ENCODE measurements at places on chromosomes 13 and 19.

DNA sequence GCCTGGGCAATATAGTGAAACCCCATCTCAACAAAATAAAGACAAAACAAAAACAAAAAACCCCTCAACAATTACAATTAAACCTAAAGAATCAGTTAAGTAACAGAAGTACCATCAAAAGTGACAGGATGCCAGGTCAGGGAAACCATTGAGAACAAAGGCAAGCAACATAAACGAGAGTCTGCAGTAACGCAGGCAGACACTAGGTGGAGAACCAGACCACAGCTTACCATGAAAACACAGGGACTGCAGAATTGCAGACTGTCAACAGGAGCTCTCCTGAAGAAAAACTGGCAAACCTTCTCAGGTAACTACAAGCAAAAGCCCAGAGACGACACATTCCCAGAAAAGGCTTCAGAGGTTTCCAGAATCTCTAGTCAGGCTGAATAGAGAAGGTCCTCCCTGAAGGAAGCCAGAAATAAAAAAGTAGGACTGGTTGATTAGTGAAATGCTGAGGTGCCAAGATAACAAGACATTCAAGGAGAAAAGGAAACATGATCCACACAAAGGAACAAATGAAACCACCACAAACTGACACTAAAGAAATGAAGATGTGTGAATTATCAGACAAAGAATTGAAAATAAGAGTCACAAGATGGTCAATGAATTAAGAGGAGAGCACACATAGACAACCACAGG, 2.2 kb upstream of the ZNF665 start:
- H3K4me3 ChIP-seq, result peak overlapping the region; percentile 35
- no peaks in the 10 kb centered on the region for H3K27me3 ChIP-seq

- no peak overlapping the region for H3K27ac ChIP-seq
- no peaks in the 10 kb centered on the region for H3K27me3 ChIP-seq
- no peak for DNase-seq
- no peaks in the 10 kb centered on the region for H3K36me3 ChIP-seq
- H3K4me3 ChIP-seq, result no peak overlapping the region
- H3K4me1 ChIP-seq, result peaks cover 2% of the 10 kb centered on the region
These were observed 54.8 kb downstream of the DGKH start for GRCh38 chr13:42102961-42103865.

DNA sequence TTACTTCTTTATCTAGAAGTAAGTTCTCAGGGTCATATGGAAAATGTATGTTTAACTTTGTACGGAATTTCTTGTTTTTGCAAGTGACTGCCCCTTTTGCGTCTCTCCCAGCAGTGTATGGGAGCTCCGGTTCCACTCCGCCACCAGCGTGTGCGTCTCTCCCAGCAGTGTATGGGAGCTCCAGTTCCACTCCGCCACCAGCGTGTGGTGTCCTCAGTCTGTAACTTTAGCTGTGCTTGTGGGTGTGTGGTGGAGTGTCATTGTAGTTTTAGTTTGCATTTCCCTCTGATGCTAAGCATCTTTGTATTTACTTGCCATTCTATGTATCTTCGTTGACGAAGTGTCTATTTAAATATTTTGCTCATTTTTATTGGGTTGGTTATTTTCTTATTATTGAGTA, 2.4 kb downstream of the CUL4A start:
- H3K4me3 ChIP-seq, result peak overlapping the region; percentile 29
- H3K27me3 ChIP-seq, result no peaks in the 10 kb centered on the region
- H3K36me3 ChIP-seq, result peaks cover 9% of the 10 kb centered on the region
- DNase-seq, result no peak
- H3K4me1 ChIP-seq, result peaks cover 30% of the 10 kb centered on the region
- no peak overlapping the region for H3K27ac ChIP-seq

DNA sequence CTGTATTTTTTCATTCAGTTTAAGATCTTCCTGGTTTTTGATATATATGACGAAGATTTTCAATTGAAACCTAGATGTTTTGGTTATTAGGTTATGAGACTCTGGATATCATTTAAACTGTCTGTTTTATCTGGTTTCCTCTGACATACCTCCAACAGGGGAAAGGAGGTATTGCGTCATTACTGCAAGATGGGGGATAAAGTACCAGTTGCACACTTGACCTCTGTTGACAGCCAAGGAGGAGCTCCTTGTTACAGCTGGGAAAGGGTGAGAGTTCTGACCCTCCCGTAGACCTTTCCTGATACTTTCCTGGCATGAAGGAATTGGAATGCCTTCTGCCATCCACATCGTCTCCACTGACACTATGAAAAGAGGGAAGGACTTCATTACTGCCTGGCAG, 82.0 kb upstream of the SHISA2 start:
- no peak for DNase-seq
- no peak overlapping the region for H3K27ac ChIP-seq
- H3K36me3 ChIP-seq, result no peaks in the 10 kb centered on the region
- H3K27me3 ChIP-seq, result peaks cover 7% of the 10 kb centered on the region
- H3K4me1 ChIP-seq, result no peaks in the 10 kb centered on the region
- H3K4me3 ChIP-seq, result no peak overlapping the region

DNA sequence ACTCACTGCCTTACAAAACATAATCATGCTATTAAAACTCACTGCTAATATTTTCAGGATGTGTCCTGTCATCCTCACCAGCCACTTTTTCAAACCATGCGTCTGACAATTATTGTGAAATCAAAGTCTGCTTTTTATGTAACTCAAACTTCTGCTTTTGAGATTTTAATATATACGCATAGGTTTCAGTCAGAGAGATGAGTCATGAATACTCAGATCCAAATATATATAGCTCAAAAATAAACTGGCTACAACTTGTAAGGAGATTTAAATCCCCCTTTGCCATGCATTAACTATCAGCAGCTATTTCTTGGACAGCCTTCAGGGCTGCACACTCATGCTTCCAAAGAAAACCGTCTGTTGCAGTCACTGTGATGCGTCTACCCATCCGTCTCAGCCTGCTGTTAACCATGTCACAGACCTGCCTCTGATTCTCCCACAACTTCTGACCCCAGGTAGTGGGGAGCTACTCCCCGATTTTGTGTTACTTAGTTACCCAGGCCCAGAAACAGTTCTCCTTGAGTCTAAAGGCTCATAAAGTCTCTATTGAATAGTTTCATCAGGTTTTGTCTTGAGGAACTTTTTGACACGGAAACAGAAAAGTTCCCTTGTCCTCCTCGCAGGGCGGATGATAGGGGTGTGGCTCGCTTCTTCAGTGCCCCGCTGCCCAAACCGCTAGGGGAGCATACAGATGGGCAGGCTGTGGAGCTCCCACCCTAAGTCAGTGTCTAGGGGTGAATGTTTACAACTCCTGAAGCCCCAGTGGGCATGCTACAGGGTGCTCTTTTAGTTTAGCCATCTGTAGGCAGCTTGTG, 33.8 kb upstream of the SGCG start:
- no peak for DNase-seq
- no peaks in the 10 kb centered on the region for H3K36me3 ChIP-seq
- no peak overlapping the region for H3K27ac ChIP-seq
- no peaks in the 10 kb centered on the region for H3K27me3 ChIP-seq
- peaks cover 5% of the 10 kb centered on the region for H3K4me1 ChIP-seq
- H3K4me3 ChIP-seq, result no peak overlapping the region

DNA sequence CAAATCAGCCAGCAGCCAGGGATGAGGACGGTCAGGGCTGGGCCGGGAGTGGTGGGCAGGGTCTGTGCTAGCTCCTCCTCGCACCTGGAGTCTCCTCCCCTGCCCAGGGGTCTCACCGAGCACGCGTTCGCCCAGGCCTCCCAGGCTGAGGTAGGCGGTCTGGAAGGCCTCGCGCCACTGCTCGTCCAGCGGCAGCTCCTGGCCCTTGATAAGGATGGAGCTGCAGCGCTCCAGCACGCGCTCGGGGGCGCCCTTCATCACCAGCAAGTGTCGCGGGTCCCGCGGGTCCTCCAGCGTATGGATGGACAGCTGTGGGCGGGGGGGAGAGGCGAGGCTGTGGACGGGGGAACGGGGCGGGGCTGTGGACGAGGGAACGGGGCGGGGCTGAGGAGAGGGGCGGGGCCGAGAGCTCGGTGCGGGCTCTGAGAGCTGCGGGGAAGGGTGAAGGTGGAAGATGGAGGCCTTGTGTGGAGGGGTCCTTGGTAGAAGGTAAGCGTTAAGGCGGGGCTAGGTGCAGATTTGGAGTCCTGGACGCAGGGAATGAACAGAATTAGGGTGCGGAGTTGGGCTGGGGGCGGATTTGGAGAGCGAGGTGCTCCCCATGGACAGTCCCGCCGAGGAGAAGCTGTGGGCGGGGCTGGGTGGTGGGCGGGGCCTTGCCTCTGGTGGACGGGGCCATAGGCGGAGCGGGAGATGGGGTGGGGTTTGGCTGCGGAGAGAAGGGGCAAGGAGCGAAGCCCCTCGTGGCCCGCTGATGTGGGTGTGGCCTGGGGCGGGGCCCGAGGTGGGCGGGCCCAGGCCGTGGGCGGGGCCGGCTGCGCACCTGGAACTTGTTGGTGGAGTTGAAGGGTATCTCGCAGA, 5.7 kb downstream of the ATP4A start:
- peak overlapping the region; percentile 75 for H3K4me3 ChIP-seq
- H3K27me3 ChIP-seq, result peaks cover 83% of the 10 kb centered on the region
- H3K4me1 ChIP-seq, result peaks cover 4% of the 10 kb centered on the region

DNA sequence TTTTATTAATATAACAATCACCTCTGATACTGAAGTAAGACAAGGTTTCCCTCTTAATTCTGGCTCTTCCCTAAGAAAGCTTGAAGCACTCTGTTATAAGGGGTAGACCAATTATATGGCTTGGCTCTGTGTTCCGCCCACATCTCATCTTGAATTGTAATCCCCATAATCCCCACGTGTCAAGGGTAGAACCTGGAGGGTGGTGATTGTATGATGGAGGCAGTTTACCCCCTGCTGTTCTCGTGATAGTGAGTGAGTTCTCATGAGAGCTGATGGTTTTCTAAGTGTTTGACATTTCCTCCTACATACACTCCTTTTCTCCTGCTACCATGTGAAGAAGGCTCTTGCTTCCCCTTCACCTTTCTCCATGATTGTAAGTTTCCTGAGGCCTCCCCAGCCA, 363.8 kb upstream of the PCDH20 start:
- no peaks in the 10 kb centered on the region for H3K27me3 ChIP-seq
- peaks cover 2% of the 10 kb centered on the region for H3K4me1 ChIP-seq
- DNase-seq, result no peak

DNA sequence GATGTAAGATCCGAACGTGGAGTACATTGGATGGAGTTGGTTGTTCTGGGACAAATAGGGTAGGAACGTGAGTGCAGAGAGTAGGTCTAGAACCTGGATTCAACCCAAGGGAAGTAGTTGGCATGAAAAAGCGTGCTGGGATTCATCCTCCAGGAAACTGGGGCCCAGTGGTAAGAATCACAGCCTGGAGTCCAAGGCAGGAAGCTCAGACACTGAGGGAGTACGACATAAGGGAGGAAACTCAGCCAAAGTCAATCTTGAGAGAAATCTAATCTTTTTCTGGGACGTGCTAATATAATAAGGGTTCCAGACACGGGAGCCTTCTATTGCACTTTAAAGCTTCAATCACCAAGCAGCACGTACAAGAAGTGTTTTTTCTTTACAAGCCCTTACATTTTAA, 46.4 kb downstream of the DLEU7 start:
- H3K27ac ChIP-seq, result no peak overlapping the region
- peaks cover 17% of the 10 kb centered on the region for H3K4me1 ChIP-seq
- H3K36me3 ChIP-seq, result peaks cover 6% of the 10 kb centered on the region
- H3K27me3 ChIP-seq, result peaks cover 8% of the 10 kb centered on the region

DNA sequence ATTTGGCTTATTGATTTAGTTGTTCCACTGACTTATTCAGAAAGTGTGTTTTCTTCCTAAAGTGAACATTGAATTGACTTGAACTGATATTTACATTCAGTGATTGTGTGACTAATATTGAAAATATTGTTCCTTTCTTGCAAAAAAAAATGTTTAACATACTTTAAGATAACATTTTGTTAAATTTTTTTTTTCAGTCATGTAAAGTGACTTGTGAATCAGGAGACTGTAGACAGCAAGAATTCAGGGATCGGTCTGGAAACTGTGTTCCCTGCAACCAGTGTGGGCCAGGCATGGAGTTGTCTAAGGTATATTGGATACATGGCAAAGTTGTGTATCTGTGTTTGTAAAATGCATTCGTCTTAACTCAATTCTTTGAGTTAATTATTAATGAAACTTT, 22.9 kb downstream of the TNFRSF19 start:
- H3K36me3 ChIP-seq, result peaks cover 51% of the 10 kb centered on the region
- H3K27me3 ChIP-seq, result no peaks in the 10 kb centered on the region
- DNase-seq, result no peak
- H3K27ac ChIP-seq, result no peak overlapping the region
- H3K4me3 ChIP-seq, result no peak overlapping the region

DNA sequence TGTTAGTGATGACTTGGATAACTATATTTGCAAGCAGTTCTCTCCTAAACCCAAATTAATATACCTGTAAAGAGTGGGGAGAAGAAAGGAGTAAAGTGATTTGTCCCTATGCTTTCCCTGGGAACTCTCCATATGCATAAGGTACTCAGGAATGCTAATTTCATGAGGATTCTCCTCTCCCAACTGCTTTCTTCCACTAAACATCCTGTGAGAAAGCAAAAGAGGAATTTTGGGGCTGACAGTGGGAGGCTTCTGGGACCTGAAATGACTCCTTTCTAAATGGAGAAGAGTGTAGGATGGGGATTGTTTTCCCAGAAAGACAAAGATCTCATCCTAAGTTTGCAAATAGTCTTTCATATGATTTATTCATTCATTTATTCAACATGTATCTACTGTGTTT, 250.5 kb downstream of the TDRD3 start:
- H3K27me3 ChIP-seq, result peaks cover 2% of the 10 kb centered on the region
- H3K27ac ChIP-seq, result no peak overlapping the region
- no peak overlapping the region for H3K4me3 ChIP-seq
- DNase-seq, result no peak
- H3K36me3 ChIP-seq, result no peaks in the 10 kb centered on the region

- H3K27ac ChIP-seq, result no peak overlapping the region
- H3K4me3 ChIP-seq, result no peak overlapping the region
- no peak for DNase-seq
These were observed 224.5 kb downstream of the GPC5 start for GRCh38 chr13:91622778-91623550.

GRCh38 chr13:59493436-59493965, 670.2 kb downstream of the DIAPH3 start:
- H3K4me3 ChIP-seq, result no peak overlapping the region
- no peaks in the 10 kb centered on the region for H3K27me3 ChIP-seq
- no peak for DNase-seq
- no peaks in the 10 kb centered on the region for H3K36me3 ChIP-seq

GRCh38 chr19:50725911-50726230, 2.7 kb downstream of the CLEC11A start:
- DNase-seq, result no peak
- peaks cover 40% of the 10 kb centered on the region for H3K27me3 ChIP-seq
- peak overlapping the region; percentile 93 for H3K4me3 ChIP-seq
- H3K4me1 ChIP-seq, result peaks cover 37% of the 10 kb centered on the region

DNA sequence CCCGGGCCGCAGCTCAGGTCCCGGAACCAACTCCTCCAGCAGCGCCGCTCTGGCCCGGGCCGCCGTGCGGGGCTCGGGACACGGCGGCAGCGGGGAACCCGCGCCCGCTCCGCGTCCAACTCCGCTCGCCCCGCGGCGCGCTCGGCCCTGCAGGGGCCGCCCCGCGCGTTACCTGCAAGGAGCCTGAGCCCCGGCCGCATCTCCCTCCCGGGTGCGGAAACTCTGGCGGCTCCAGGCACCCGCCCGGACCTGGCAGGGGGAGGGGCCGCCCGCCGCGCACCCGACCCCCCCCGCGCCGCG, at the start of gene TMTC4:
TSS of gene TMTC4 (minus strand) at position 224 of the 300 bp plus-strand sequence. CDS start 4,433 bp downstream, outside the sequence.
- peaks cover 20% of the 10 kb centered on the region for H3K4me1 ChIP-seq
- peak within 1 kb of the TSS; percentile 88 for H3K4me3 ChIP-seq
- H3K36me3 ChIP-seq, result no peaks in the 10 kb centered on the region
- H3K27ac ChIP-seq, result peak within 1 kb of the TSS; percentile 90
- no peak for DNase-seq

Measured in mesothelial cell of epicardium (in vitro differentiated cells).